Putamen (tissue), 1 donor: ENCODE measurements at places on chromosomes 16 and 17.

GRCh38 chr17:76501018-76501826 lies at the start of gene RHBDF2:
TSS of gene RHBDF2 (minus strand) at chr17:76501423. CDS start at chr17:76481524, 19,899 bp downstream.
- peak; percentile 63 for DNase-seq

DNA sequence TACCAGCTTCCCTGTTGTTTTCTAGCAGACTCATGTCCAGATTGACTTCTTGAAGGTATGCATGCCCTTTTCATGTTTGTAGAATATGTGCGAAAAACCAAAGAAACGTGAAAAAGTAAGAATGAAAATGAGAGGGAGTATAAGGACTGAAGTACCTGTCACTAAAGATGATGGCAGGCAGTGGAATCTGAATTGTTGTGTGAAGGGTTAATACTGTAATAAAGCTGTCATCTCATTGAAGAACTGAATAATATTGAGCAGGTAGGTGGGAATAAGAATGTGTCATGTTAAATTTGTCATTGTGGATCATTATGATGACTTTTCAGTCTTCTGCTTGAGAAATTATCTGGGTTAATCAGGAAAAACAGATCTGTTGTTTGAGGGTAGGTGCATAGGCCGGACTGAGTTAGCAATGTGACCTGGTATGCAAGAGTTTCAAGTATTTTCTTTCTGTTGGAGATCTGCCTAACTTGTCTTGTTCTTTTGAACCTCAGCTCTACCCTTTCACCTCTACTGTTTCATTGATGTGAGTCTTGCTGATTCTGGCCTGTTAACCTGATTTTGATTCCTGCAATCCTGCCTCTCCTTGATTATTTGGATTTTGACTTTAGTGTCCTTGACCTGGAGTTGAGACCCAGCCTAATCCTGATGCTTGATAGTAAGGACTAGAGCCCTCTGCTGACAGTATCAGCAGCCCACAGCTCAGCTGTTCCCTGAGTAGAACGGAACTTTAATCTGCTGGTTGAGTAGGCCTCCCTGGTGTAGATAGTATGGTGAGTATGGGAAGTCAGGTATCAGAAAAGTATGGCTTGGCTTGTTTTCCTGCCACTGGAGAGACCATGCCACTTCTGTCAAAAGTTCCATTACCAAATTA lies 64.6 kb downstream of the MAP2K4 start:
- DNase-seq = peak; percentile 33

GRCh38 chr17:16939606-16940115 lies 32.3 kb downstream of the TNFRSF13B start:
- no peak for DNase-seq

- DNase-seq = no peak
These were observed 134.2 kb upstream of the TBX2 start for GRCh38 chr17:61265397-61265796.

DNA sequence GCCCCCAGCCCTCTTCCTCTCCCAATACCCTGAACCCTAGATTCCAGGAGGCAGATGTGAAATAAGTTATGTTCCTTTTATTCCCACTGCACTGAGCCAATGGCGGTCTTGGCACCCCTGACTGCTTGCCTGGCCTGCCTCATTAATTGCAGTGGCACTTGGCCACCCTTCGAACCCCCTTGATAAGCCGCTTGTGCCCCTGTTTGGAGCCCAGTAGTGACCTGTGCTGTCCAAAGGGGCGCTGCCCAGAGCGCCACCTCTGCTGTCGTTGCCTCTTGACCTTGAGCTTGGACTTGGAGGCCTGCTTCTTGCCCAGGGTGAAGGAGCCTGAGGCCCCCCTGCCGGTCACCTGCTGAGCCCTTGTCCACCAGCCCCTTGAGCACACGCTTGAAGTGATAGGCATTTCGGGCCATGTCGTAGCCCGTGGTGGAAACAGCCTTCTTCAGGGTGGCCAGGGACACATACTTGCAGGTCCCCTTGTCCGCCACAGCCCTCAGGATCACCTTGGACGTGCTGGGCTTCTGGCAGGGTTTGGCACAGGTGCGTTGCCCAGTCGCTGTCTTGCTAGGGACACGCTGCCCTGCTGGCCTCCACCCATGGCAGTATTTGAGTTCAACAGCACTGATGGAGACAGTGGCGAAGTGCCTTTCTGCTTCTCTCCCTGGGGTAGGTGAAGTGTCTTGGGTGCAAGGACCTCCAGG lies 5.7 kb downstream of the SGCA start:
- no peak for DNase-seq

DNA sequence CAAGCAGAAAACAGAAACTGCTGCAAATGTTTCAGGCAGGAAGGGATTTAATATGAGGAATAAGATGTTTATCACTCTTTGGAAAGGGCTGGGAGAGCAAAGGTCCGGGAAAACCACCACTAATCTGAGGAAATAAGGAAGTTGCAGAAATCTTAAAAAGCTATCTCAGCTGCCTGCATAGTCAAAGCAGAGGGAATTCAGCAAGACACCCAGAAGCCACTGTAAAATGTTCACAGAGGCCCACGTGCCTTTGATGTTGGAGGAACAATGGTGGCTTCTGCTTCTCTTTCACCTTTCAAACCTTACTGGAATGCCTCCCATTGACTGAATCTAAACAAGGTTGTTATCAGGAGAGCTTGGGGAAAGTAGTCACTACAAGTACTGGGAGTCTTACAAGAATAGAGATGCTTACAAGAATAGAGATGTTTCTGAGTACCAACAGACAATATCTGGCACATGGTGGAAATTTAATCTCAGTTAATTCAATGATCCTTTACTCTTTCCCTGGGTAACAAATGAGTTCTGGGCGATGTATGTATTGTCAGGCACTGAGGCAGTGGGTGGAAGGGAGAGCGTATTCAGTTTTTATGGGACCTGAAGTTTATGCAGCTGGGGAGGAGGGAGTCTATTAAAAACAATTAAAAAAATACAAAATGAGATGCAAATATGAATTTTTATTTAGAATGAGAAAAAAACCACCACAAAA lies 56.1 kb upstream of the MED13 start:
- DNase-seq = no peak

GRCh38 chr16:50627419-50627818 lies 53.7 kb downstream of the SNX20 start:
- DNase-seq = no peak

GRCh38 chr17:933312-934073 lies 46.1 kb downstream of the NXN start:
- no peak for DNase-seq
